NCI-H1092 (cell line): ENCODE measurements at places on chromosomes 7 and 10.

GRCh38 chr10:73480158-73480557, 15.7 kb downstream of the PPP3CB start:
- no peak for DNase-seq

DNA sequence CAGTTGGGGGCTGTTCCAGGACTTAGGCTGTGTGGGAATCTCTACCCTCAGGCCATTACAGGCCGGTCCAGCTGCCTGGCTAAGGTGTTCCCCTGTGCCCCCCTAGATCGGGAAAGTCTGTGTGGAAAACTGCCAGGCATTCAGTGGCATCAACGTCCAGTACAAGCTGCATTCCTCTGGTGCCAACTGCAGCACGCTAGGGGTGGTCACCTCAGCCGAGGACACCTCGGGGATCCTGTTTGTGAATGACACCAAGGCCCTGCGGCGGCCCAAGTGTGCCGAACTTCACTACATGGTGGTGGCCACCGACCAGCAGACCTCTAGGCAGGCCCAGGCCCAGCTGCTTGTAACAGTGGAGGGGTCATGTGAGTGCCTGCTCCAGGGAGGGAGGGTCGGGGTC, 27.1 kb upstream of the CSGALNACT2 start:
- no peak for DNase-seq

DNA sequence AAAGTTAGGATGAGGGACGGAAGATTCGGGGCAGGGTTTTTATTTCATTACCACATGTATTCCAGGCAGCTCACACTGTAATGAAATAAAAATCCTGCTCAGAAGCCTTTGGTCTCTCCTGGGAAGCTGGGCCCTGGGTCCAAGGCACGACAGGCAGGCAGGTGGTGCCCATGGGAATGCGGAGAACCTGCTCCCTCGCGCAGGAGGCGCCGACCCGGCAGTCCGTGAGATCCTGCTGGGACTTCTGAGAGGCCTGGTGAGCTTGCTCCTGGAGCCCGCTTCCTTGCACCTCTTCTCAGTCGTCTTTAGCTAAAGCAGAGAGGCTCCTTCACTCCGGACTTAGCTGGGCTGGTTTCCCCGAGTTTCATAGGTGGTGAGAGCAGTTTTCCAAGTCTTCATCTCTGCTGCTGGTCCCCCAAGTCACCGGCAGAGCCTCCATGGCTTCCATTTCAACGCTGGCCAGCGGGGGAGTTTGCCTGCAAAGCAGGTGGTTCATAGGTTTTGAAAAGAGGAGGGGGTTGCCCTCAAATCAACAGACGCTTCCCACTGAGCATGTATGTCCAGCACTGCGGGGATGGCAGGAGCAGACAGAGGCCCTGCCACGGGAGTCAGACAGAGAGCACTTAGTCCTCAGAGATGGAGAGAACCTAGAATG, 24.5 kb downstream of the IL15RA start:
- no peak for DNase-seq

DNA sequence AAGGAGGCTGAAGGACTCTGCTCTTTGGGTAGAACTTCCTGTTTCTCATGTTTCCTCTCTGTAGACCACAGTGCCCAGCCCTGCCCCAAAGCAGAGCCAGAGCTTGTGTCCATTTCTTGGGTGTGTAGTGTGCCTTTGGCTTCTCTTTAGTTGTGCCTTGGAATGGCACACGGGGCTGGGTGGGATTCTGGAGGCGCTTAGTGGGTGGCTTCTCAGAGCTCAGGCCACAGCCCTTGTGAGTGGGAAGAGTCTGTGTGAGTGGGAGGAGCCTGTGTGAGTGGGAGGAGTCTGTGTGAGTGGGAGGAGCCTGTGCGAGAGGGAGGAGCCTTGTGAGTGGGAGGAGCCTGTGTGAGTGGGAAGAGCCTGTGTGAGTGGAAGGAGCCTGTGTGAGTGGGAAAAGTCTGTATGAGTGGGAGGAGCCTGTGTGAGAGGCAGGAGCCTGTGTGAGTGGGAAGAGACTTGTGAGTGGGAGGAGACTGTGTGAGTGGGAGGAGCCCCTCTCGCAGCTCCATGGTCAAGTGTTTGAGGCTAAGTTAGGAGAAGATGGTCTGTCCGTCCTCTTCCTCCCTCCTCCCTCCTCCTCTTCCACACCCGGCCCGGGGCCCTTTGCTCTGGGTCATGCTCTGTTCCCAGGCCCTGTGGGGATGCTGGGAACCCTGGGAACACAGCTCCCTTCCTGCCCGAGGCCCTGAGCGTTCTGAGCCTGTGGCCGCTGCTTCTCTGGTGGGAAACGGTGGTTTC, 153.0 kb downstream of the GRK5 start:
- DNase-seq, result no peak

DNA sequence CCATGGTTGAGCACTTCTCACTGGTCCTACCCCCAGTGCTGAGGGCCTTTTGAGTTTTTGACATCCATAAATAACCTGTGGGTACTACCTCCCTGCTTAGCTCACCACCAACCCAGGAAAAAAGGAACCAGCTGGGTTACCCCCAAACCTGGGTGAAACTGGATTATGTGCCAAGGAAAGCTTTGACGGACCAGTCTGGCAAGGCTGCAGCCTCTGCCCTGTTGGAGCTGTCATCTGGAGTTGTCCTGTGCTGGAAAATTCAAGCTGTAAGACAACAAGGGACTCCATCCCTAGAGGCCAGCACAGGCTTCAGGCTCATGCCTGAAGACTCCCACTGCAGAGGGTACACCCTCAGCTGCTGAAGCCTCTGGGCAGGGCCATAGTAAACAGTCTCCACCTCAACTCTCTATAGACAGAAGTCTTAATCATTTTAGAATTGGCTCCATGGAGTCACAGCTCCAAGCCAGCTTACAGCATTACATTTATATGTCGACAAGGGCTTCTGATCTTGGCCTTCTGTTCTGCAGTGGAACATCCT, 115.5 kb upstream of the AFAP1L2 start:
- no peak for DNase-seq

DNA sequence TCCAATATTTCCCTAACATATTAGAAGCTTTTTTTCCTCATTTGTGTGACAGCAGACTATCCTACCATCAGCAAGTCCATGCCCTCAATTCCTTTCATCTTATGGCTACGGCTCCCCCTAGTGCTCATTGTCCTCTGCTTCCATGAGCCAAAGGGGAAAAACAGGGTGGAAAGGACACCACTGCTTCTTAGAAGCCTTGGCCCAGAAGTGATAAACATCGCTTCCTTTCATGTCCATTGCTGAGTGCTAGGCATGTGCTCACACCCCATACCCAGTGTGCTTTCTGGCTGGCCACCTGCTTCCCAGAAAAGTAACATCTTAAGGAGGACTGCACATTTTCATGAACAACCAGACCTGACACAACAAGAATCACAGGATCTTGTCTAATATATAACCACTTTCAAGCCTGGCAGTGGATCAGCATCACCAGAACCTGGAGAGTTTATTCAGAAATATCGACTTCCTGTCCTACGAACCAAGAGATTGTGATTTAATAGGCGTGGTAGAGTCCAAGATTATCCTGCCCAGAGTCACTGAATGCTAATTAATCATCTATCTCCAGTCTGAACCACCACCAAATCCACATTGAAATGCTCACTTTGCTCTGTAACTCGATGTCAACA, 650.5 kb upstream of the SORCS1 start:
- DNase-seq, result no peak

GRCh38 chr10:14131261-14131960, 199.3 kb downstream of the FRMD4A start:
- no peak for DNase-seq

DNA sequence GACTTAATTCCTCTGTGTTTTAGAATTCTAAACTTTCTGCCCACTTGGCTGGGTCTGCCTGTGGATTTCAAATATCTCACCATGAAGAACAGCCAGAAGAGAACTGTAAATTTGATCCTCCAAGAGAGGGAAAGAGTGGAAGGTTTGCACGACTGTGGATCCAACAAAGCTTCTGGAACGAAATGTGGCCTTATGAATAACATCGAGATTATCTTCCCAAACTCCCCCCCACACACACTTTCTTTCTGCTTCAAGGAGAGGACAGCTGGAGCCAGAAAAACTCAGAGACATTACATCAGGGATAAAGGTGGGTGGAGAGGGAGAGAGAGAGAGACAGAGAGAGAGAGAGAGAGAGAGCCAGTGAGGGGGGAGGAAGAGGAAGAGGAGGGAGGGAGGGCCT, 570.1 kb upstream of the MGMT start:
- no peak for DNase-seq
